ENCODE measurements at places on chromosomes 13 and 19.

DNA sequence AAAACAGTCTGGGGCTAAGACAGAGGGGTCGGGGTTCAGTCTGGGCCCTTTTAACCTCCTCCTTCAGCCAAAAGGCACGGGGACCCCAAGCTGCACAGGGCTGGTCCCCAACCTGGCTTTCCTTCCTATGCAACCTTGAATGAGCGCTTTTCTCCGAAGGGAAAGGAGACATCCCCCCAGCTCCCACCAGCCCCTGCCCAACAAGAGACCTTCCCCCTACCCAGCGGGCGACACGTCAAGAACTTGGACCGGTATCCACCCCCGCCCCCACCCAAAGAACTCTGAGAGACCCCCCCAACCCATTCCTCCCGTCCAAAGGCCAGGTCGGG, 35.0 kb upstream of the NANOS3 start:
- DNase-seq: no peak

DNA sequence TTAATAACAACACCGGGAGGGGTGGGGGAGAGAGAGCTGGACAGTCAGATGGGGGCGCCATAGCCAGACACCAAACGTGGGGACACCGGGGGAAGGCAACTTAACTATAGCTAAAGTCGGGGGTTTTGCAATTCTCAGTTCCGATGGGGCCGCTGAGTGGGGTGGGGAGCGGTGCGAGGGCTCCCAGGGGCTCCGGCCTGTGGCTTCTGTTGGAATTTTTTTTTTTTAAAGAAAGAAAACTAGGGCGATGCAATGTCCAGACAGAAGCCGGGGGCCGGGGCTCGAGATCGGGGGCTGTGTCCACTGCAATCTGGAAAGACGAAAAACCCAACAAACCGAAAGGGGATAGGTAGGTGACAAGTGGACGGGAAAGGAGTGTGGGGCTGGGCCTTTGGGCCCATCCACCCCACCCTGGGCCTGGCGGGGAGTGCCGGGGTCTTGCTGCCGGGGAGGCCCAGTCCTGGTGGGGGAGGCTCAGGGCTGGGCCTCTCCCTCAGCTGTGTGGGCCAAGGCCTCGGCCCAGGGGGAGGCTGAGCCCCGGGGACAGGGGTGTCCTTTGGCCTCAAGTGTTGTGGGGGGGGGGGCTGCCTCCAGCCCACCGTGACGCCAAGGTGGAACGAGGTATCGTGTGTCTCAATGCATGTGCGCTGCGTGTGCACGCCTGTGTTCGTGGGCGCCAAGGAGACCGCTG, 17.3 kb downstream of the PRKCSH start:
- no peak for DNase-seq

DNA sequence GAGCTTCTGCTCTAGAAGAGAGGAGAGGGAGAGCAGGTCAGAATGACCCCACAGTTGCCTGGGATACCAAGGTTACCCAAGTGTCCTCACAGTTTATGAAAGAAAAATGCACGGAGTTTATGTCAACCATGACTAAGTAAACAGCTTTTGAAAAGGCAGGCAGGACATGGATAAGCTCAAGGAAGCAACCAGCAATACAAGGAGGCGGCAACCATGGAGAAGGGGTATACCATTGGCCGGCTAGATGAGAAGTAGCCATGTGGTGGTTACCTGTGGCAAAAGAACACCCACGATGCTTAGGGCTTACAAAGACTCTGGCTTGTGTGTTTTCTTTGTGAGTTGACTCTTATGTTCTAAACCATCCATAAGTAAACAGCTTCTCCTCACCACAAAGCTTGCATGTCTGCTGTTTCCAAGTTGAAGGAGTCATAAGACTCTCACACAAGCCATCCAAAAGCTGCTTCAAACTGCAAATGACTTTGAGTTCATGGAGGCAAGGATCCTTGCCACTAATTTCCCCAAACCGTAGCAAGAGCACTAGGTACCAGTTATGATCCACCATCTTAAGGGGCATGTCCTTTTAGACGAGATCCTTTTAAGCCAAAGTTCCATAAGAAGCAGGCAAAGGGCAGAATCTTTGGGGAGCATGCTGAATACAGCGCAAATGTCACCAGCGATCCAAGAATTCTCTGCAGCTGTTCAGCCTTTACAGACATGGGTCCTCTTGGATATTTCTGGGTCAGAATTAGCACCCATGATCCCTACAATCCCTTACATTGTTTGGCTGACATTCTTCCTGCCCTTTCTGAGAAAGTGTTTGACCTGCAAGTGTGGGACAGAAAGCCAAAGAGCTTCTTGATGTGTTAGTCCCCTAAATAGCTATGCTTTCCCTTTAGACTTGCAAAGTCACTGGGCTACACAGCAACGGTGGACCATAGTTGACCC, 74.8 kb upstream of the IPO5 start:
- peak; percentile 83 for DNase-seq

DNA sequence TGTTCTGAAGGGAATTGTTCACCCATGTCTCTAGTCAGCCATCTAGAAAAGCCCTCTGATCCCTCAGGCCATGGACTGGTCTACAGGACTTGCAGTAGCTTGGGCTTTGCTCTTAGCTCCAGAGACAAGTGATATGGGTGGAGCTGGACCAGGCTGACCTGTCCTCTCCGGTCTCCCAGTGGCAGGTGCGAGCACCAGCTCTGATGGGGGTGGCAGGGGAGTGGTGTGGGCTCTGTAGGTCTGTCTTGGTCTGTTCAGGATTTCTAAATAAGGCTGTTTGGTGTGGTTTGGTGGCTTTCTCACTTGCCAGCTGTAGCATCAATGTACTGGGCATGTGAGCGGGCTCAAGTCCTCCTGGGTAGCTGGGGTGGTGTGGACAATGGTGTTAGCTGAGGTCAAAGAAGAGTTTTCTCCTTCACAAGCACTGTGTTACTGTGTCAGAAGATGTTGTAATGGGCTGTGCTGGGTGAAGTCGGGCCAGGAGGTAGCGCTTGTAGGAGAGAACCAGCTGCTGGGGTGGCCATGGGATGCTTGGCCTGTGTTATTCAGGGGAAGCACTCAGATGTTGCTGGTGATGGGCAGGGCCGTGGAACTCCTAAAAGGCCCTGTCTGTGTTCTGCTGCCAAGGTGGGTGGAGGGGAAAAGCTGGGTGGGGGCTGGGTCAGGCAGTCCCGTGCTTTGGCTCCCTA, 16.9 kb downstream of the GPC6 start:
- DNase-seq: no peak

GRCh38 chr19:46863818-46864629, 3.2 kb downstream of the ARHGAP35 start:
- DNase-seq: peak; percentile 18

DNA sequence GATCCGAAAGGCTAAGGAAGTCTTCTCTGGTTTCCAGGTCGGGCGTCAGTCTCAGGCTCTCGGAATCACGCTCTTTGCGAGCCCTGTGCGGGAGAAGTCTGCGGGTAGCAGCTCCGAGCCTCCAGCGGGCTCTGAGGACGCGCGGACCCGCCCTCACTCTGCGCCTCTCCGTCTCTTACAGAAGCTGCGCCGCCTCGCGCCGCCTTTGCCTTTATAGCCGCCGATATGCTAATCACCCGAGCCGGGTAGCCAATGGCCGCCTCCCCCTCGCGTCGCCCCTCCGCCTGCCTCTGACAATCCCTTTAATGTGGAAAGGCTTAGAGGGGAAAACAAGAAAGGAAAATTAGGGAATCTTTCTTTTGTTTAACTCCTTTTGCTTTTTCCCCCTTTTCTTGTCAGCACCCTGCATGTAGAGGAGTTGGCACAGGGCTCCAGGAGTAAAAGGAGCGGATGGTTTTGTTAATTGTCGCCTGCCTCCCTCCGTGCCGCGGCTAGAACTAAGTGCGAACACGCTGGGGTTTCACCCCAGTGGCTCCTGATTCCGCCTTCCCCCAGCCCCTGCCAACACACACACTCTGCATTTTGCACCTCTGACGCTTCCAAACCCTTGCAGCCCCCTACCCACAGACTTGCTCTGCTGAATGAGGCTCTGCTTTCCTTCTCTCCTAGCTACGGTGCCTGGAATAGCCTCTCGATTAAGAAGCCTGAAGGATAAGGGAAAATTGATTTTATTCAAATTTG, at the start of gene PCDH8:
PCDH8 (minus strand) TSS at position 186 of the 741 bp plus-strand sequence. CDS start 204 bp downstream, outside the sequence.
- peak; percentile 91 for DNase-seq
